GM23338 (cell line): ENCODE measurements at places on chromosomes 13 and 19. TPM values are rescaled to one million over a fixed set of nuclear protein-coding genes. Genes with fewer than 3 reads are reported as not detected.
A peak's percentile ranks its signal among the peaks of the same experiment; 100 is the strongest.

- DNase-seq = no peak
Measured at GRCh38 chr13:37364007-37364406, 234.6 kb downstream of the POSTN start.

DNA sequence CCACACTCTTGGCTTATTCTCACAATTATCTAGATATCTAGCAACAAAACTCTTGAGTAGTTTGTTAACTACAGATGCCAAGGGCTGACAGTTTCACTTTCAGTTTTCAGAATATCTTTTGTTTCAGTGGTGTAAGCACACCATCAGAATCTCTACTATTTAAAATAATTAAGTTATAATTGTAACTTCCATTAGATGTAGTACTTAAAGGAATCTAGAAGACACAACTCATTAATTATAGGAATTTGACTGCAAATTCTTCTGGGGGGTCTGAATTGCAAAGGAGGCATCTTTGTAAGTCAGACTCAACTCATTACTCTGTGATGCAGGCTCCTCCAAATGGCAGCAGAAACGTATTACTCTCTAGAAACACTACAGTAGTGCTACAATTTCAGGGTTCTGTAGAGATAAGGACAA is 44.9 kb upstream of the USPL1 start:
- peak; percentile 47 for DNase-seq

DNA sequence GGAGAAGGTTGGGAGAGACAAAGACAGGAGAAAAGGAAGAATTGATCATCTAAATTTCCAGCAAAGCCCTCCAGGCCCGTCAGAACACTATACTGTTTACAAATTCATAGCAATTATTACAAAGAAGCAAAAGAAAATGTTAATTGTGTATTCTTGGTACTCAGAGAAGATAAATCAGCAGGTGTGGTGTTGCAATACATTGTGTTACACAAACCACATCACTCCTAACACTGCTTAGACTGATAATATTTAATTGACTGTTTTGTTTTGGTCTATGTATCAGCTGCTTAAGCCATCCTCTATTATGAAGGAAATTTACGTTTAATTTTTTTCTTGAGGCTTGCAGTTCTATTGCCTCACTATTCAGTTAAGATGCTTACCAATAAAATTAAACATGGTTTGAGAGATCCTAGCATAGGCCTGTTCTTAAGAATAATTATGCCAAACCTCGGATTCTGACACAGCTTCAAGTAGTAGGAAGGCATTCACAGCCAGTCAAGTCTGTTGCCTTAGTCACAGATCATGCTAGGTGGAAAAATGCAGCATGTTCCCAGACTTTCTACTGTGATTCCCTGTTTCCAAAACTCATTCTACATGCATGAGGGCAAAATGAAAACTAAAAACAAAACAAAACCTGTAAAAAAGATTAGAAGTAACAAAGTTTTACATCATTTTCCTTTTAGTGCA is 129.2 kb downstream of the TBC1D4 start:
- no peak for DNase-seq

GJA3 gene
- 0.17 and 1.2 TPM in 2 replicates for total RNA-seq

CYP4F2 gene
- total RNA-seq = not detected in 2 replicates

GARIN5A gene
- total RNA-seq = 13.3 and 19.9 TPM in 2 replicates

DNA sequence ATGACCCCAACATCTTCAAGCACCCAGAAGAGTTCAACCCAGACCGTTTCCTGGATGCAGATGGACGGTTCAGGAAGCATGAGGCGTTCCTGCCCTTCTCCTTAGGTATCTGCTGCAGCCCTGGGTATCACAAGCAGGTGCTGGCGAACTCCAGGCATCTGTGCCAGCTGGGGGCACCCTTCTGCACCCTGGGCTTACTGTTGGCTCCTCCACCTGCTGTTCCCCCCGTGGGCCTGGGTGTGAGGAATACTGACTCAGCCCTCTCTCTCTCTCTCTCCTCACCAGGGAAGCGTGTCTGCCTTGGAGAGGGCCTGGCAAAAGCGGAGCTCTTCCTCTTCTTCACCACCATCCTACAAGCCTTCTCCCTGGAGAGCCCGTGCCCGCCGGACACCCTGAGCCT is 13.0 kb downstream of the CYP2S1 start:
- no peak for DNase-seq

ZNF560 gene
- total RNA-seq = 0.14 and 0.31 TPM in 2 replicates

GRCh38 chr19:13099073-13099999 is 3.3 kb downstream of the LYL1 start:
- peak; percentile 87 for DNase-seq

DNA sequence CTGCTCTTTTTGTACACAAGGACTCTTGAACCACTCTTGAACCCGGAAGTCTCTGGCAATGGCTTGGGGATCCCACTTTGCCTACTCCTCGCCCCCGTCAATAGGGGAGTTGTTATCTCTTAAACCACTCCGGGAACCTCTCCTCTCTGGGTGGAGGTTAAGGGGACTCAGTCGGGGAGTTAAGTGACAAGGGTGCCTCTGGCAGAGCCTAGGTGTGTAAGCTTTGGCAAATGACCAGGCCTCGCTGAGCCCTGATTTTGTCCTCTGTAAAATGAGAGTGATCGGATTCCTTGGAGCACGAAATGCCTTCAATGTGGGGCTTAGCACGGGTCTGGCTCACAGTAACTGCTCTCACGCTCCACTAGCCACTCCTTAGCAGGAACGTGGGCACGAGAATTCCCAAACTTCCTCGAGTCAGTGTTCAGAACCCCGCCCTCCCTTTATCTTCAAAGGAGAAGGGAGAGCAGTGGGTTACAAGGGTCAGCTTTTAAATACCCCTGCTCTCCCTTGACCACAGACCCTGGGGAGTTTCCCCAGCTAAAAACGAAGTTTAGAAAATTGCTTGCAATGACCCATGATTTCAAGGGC is 193.3 kb downstream of the KATNAL1 start:
- peak; percentile 32 for DNase-seq

DNA sequence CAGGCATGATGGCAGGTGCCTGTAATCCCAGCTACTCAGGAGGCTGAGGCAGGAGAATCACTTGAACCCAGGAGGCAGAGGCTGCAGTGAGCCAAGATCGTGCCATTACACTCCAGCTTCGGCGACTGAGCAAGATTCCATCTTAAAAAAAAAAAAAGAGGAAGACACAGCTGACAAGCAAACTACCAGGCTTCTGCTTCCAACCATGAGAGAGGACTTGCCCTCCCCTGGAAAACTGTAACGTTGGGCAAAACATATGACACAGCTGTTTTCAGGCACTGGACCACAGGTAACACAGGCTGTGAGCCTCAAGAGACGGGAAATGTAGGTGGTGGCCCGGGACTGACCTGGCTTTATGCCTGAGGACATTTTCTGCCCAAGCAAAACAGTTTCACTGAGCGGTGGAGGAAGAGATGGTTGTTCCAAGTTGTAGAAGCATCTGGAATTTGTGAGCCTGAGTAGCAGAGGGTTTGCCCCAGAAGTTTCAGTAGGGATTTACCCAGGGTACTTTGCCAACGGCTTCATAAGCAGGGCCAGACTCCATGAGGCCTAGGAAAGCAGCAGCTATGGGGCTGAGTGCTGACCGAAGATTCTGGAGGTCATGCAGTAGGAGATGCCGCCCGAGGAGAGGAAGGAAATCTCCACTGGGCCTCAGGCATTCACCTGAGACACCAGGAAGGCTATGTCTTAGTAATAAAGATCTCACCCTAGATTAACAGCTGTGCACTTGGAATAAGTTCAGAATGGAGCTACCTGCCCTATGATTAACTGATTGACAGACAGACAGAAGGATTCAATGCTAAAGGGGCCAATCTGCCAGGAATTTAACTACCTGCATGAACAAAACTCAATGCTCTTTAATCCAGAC is 88.0 kb downstream of the ABCC4 start:
- no peak for DNase-seq

DNA sequence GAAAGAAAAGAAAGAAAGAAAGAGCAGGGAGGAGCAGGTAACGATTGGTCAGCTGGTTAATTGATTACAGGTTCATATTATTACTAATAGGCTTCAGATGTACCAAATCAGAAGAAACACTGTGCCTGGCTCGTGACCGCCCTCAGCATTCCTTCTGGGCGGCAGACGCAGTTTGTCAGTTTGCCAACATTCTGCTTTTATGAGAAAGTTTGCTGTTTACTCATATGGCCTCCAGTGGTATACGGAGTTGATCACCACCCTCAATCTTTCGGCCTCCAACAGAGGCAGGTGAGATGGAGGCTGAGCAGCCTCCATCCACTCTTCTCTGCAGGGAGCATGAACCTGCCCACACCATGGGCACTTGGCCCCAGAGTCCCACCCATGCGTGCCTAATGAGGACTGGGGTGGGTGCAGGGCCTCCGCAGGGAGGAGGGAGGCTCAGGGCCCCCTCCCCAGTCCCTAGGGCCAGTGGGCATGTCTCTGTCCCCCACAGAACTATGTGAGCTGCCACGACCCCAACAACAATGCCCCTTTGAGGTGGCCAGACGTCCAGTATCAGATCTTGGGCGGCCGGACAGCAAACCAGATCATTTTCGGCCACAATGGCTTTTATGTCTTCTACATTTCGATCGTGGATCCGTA is 8.8 kb downstream of the PRR22 start:
- no peak for DNase-seq

- DNase-seq = peak; percentile 98
Measured at GRCh38 chr19:53132141-53132991, at the start of gene ZNF415. Gene ZNF415, minus strand, starts transcription at chr19:53132910. Its CDS starts 10,234 bp downstream, at chr19:53122676.

DNA sequence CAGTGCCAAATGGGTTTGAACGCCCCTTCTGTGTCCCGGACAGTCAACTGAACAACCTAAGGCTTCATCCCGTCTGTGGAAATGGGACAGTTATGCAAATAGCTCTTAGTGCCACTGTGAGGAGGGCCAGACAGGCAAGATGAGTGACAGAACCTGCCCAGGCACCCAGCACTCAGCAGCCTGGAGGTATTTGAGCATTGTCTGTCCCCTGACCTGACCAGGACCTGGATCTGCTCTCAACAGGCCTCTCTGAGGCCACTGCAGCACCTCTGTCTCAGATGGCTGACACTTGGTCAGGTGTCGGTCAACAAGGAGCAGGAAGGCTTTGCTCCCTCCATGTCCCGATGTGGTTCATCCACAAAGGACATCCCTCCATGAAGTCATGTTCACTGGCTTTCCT is 67.9 kb downstream of the CCDC70 start:
- no peak for DNase-seq

GRCh38 chr19:7953060-7953459 is 9.6 kb upstream of the TIMM44 start:
- no peak for DNase-seq

- no peak for DNase-seq
Measured at GRCh38 chr13:32115066-32115465, 83.5 kb downstream of the FRY start.

ZNF71 gene
- total RNA-seq = 13.2 and 13.9 TPM in 2 replicates

GRCh38 chr19:3632739-3633558 is 6.4 kb upstream of the CACTIN start:
- no peak for DNase-seq

DNA sequence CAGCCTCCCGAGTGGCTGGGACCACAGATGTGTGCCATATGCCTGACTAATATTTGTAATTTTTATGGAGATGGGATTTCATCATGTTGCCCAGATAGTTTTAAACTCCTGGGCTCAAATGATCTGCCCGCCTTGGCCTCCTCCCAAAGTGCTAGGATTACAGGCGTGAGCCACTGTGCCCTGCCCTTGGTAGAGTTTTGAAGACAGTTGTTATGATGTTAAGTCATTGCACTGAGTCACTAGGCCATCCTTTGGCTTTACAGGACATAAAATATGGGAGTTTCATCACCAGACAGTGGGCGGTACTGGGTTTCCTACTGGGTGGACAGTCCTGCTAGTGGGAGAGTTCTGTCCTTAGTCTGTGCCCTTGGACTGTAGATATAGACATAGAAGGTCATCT is 282.5 kb downstream of the ATP8A2 start:
- no peak for DNase-seq

DNA sequence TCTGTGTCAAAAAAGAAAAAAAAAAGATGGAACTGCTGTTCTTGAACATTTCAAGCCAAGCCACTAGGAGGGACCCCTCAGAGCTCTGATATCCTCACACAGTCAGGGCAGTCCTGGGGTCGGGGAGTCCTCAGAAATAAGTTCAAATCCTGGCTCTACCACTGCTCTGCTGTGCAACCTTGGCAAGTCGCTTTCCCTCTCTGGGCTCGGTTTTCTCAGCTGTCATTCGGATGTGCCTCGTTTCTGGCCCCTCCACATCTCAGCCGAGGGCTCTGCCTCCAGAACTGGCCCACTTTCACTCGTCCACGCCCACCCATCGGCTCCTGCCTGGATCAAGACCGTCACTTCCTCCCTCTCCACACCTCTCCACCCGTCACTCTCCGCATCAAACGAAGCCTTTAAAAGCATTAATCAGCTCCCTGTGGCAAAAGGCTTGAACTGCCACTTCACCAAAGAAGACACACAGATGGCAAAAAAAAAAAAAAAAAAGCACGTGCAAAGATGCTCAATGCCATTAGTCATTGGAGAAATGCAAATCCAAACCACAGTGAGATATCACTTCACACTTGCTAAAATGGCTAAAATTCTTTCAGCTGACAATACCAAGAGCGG is 7.4 kb upstream of the ZNRF4 start:
- DNase-seq = no peak
